Activated T-helper 1 cell treated with Interleukin-2 at 50 U/mL for 16 hours (primary cell): ENCODE measurements at places on chromosomes 5 and 9.

DNA sequence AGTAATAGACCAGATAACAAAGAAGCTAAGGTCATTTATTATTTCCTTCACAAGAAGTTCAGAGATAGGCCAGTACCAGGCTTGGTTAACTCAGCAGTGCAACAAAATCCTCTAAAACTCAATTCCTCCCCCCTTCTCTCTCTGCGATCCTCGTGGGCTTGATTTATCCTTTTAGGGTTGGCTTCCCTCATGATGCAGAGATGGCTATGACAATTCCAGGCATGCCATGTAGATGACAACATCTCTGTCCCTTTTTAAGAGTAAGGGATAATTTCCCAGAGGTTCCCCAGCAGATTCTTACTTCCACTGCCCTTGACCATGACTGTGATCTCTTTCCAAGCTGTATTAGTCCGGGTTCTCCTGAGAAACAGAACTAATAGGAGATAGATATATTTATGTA is 28.7 kb upstream of the DAP start:
- no peak for DNase-seq

- DNase-seq = no peak
Measured at GRCh38 chr9:72300873-72301272, 64.1 kb downstream of the ZFAND5 start.

- DNase-seq = no peak
Measured at GRCh38 chr9:130069048-130069447, 15.3 kb downstream of the GPR107 start.

- no peak for DNase-seq
Measured at GRCh38 chr5:159241946-159242552, 21.0 kb upstream of the UBLCP1 start.

DNA sequence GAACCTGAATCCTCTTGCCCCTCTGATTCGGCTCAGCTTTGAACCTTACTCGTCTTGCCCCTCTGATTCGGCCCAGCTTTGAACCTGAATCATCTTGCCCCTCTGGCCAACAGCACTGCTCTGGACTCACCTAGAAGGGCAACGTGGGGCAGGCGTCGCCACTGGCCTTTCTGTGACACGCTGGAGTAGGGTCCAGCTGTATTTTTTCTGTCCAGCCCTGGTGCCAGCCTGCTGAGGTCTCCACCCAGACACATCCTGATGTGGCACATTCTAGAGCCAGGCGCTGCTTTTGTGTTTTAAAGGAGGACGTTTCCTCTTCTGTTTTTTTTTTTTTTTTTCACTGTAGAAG is 15.2 kb upstream of the CPEB4 start:
- DNase-seq = no peak

DNA sequence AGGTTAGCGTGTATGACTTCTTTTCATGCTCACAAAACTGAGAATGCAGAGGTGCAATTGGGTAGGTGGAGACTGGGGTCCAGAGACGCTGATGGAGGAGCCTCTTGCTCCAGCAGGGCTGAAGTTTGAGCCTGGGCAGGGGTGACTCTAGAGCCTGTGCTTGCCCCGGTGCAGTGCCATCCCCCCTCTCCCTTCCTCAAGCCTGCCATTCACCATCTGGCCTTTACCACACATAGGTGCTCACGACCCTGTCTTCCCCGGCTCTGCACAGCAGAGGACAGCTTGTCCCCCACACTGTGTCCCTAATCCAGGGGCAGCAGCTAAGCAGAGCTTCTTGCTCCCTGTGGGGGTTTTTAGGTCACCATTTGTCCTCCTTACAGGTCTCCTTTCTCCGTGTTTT is 86.5 kb downstream of the DAP start:
- no peak for DNase-seq

DNA sequence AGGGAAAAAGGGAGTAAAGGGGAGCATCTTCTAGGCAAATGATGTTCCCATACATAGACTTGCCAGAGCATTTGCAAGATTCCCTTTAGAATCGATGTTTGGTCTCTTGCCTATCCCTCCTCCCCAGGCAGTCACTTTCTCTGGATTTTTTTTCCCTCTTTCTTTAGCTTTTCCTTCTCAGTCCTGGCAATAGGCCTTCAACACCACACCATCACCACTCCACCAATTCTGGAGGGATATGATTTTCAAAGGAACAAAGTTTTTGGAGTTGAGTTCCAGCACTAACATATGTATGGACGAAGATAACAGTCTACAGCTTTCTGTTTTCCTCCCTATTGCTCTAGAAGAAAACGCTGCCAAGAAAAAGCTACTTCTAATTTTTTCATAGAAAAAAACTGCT is 377.4 kb downstream of the PDE4D start:
- no peak for DNase-seq

GRCh38 chr5:1465966-1466471 is 20.8 kb upstream of the SLC6A3 start:
- no peak for DNase-seq

DNA sequence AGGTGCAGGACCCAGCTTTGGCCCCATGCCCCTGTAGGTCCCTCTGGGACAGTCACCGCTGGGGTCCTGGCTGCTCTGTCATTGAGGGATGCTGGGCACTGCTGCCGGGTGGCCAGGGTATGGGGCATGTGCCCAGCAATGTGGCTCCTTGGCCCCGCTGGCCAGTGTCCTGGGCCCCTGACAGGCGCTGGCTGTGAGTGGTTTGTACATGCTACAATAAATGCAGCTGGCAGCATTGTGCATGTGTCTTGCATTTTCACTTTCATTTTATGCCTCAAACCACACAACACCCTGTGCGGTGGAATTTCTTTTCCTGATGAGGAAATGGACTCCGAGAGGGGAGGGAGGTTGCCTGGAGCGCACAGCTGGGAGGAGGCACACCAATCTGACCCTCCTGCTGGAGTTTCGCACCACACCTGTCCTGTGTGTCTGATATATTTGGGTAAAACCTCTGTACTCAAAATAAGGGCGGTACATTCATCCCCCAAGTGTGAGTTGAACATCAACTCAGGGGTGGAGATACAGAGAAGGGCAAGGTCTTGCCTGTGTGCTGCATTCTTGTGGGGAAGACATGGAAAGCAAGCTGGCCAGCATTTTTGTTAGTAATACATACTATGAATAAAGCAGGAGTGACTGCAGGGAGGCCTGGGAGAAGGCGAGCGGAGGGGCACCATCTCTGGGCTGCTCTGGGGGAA is 11.7 kb downstream of the TSPAN17 start:
- DNase-seq = no peak

- no peak for DNase-seq
Measured at GRCh38 chr9:126608551-126608950, 5.2 kb upstream of the LMX1B start.

DNA sequence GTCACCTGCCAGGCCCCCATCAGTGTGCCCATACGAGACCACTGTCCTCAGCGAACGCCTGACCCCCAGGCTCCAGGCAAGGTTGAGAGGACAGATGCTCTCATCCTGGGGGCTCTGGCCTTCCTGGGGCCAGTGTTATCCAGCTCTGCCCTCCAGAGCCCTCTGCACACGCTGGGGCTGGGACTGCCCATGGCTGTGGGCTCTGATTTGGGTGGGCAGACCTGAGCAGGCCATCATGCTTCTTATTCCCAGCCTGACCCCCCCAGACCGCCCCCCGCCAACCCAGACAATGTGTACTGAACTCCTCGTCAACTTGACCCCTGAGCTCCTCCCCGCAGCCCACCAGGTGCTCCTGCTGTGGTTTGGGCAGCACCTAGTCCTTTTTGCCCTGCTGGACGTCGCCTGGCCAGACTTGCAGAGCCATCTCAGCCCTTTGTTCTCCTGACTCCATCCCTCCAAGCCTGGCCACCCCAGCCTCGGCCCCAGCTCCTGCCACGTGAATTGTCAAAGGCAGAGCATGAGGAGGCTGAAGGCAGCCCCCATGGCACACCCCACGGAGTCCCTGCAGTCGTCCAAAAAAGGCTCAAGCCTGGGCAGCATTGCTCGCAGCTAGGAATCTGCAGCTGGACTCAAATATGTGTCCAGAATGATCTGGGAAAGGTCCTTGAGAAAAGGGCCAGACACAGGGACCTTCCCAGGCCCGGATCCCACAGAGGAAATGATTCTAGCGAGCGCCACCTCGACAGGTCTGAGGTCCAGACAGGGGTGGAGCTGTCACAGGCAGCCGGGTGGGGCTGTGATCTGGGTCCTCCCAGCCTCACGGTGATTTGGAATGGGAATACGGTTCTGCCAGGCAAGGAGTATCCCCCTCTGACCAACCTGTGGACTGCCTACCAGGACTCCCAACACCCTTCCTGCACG is 87.0 kb downstream of the ADAMTS2 start:
- no peak for DNase-seq

GRCh38 chr9:7119612-7120011 is 361.8 kb downstream of the KDM4C start:
- no peak for DNase-seq

DNA sequence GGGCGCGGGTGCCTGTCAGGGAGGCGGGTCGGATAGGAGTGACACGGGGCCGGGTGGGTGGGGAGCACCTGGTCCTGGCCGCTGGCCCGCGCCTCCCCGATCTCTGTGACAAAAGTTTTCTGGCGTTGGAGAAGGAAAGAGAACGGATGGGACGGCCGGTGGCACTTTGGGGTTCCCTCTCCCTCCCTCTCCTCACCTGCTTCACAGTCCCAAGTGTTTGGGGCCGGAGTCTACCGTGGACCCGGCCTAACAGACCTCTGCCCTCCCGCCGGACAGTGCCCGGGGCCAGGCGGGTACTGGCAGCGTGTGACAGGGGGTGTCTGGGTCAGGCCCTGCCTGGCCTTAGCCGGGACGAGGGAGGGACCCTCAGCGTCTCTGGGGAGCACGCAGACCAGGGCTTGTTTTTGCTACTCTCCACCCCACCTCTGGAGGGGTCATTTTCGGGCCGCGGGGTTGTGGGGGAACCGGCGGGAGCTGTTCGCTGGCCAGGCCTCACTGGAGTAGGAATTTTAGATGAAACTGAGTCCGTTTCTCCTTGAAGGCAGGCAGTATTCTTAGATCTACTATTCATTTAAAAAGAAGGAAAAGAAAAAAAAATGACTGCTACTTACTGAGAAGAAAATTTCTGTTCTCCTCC is 1.7 kb downstream of the PRDM6 start:
- DNase-seq = no peak

GRCh38 chr5:102218159-102218558 is 77.9 kb downstream of the SLCO4C1 start:
- DNase-seq = no peak

- no peak for DNase-seq
Measured at GRCh38 chr9:130975932-130976841, 32.8 kb upstream of the LAMC3 start.

GRCh38 chr5:171978519-171978918 is 27.9 kb downstream of the FBXW11 start:
- DNase-seq = no peak

DNA sequence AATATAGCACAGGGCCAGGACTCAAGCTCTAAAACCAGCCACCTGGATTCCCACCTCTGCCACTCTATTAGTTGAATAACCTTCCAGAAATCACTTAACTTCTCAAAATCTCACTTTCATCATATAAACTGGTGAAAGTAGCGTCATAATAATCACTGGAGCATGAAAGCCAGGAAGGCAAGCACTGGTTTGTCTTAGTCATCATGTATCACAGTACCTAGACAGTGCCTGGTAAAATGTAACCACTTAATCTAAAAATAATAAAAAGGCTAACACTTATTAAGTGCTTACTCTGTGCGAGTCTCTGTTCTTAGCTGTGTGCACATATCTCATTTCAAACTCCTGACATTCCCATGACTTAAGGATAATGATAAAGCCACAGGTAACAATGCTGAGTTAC is 109.4 kb downstream of the ASTN2 start:
- no peak for DNase-seq

DNA sequence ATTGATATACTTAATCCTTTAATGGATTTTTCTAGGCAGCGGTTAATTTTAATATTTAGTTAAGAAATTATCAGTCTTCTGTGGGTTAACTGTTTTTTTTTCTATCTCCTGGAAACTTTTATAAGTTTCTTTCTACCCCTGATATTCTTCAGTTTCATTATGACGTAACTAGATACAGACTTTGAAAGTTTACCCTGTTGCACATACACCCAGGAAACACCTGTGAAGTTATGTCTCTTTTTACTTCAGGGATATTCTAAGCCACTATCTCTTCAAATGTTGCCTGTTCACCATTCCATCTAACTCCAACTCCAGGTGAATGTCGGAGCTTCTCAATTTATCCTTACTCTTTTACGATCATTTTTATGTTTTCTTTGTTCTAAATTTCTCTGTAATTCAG is 329.0 kb downstream of the ICE1 start:
- no peak for DNase-seq
